CD4-positive, alpha-beta T cell treated with Interferon alpha-2 for 1 hour (primary cell): ENCODE measurements at places on chromosomes 16 and 17.

- no peak for DNase-seq
These were observed 131.2 kb downstream of the HS3ST3B1 start for GRCh38 chr17:14432079-14432478.

GRCh38 chr17:79527306-79527705 is 83.5 kb downstream of the RBFOX3 start:
- DNase-seq, result no peak

- DNase-seq, result no peak
These were observed 10.7 kb downstream of the CTF1 start for GRCh38 chr16:30907064-30907463.

- DNase-seq, result no peak
These were observed 12.2 kb downstream of the GALNS start for GRCh38 chr16:88844419-88845036.

DNA sequence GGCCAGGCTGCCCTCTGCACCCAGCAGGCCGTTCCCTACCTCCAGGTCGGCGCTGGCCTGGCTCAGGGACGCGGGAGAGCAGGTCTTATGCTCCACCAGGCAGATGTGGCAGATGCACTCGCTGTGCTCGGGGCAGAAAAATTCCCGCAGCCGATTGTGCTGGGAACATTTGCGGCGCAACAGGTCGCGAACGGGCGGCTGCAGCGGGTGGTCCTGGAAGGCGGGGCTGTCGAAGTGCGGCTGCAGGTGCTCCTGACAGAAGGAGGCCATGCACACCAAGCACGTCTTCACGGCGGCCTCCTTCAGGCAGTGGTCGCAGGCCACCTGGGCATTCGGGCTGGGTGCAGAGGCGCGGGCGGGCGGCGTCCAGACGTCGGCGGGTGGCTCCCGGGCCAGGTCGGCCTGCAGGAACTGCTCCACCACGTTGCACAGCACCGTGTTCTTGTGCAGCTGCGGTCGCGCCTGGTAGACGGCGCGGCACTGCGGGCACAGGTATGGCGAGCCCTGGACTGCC is 439 bp downstream of the TRIM25 start:
- DNase-seq, result no peak

- no peak for DNase-seq
These were observed 2.7 kb upstream of the ZNF594 start for GRCh38 chr17:5194346-5194745.

DNA sequence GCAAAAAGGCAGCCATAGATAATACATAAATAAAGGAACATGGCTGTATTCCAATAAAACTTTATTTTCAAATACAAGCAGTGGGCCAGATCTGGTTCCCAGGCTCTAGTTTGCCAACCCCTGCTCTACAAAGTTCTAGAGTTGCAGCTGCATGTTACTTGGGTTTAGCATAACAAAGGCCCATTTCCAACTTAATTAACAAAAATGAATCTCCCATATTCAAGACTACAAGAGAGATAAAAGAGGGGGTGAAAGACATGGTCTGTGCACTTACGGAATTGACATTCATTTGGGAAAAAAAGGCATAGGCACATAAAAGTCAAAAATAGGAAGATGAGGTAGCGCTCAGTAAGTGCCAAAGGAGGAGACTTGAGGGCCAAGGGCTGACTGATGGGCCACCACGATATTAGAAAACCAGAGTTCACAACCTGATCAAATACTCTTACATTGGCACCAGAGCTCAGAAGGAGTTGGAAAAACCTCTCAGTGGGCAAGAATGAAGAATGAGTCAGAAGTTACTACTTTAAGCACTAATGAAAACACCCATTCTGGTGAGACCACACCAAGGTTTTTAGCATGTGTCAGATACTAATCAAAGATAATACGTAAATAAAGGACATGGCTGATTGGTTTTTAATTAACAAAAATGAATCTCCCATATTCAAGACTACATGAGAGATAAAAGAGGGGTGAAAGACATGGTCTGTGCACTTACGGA is 164.0 kb downstream of the VPS53 start:
- no peak for DNase-seq

DNA sequence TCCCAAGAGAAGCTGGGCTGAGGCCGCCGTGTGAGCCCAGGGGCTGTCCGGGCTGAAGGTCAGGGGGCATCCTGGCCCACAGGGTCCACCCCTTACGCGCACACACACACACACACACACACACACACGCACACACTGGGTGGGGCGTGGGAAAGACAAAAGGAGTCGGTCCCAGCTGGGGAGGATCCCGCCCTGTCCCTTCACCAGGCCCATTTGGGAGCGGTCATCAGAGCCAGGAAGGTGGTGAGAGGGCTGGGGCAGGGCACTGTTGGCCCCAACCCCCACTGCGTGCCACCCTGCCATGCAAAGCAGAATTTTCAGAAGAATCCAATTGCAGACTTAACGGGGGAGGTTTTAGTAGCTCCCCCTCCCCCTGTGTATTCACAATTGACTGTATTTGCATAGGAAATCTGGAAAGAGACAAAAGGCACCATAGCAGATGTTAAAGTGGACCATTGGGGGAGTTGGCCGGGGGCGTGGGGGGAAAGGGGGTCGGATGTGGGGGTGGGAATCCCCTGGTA is 11.3 kb upstream of the CD300A start:
- no peak for DNase-seq

- no peak for DNase-seq
These were observed 6.6 kb downstream of the ZSCAN10 start for GRCh38 chr16:3092501-3092941.

DNA sequence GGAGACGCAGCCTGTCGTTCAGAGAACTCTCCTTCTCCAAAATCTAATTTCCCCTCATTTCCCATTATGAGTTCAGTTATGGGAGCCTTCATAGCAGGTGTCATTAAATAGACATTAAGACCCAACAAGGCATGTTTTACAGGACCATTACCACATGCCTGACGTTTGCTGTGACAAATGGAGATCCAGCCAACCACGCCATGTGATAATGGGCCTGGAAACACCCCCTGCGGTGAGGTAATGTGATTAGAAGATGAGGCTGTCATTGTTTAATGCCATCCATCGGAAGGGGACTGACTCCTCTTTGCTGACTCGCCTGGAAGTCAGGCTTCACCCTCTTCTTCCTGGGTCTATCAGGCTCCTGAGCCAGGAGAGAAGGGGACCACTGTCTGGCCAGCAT is 76.9 kb downstream of the WSCD1 start:
- DNase-seq, result no peak

DNA sequence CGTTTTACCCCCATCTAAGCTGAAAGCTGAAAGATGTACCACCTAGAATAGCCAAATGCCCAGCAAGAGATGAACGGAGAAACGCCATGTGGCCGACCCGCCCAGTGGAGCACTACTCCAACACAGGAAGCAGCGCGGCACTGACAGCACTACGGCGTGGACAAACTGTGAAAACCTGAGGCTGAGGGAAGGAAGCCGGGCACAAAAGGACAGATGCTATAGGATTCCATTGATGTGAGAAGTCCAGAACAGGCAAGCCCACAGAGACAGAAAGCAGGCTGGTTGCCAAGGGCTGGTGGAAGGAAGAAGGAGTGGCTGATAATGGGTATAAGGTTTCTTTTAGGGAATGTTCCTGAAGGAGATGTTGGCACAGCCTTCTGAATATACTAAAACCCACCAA is 29.4 kb upstream of the SLC38A8 start:
- DNase-seq, result no peak

GRCh38 chr17:866568-867103 is 84.5 kb downstream of the MRM3 start:
- DNase-seq, result no peak

GRCh38 chr17:81173762-81174155 is 7.7 kb upstream of the AATK start:
- DNase-seq, result no peak

DNA sequence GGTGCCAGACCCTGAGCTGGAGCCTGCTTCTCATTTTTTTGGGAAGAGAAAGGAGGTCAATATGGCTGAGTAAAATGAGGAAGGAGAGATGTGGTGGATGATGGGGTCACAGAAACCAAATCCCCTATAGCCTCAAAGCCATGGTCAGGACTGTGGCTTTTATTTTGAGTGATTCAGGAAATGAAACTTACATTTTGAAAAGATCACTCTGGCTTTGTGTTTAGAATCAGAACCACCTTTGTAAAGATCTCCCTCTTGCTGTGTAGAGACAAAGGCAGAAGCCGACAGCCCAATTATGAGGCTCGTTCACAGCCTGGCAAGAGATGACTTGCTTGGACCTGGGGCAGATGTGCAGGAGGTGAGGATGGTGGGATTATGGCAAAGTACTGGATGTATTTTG is 121.6 kb upstream of the ANKFN1 start:
- no peak for DNase-seq

- DNase-seq, result peak; percentile 16
These were observed 108.9 kb downstream of the MAP2K6 start for GRCh38 chr17:69523244-69523861.

- no peak for DNase-seq
These were observed 86.9 kb downstream of the RBBP6 start for GRCh38 chr16:24626256-24626655.

GRCh38 chr17:6393351-6393952 is 41.5 kb downstream of the AIPL1 start:
- no peak for DNase-seq

DNA sequence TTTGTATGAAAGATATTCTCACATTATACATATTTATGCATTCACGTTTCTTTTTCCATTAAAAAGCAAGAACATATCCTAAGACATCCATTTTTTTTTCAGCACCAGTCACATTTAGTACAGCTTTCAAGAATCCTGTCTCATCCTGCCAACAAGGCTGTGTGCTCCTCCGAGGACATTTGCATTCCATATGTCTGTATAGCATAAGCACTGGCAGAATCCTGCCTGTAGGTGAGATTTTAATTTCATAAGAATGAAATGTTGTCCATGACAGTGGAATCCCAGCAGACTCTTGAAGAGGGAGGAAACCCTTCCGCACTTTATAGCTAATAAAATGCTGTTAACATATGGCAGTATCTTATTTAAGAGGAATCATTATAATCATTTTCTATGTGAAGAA is 2.9 kb upstream of the PMP22 start:
- no peak for DNase-seq

DNA sequence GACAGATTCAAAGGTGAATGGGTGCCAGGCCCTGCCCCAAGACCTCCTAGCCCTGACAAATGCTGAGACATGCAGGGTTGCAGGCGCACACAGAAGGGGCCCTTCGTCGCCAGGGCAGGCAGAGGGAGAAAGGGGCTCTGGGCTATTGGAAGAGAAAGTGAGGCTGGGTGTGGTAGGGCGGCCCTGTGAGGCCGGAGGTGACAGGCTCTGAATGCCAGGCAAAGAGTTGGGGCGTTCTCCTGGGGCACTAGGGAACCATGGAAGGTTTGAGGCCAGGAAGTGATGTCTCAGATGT is 26.4 kb upstream of the NXPH3 start:
- DNase-seq, result no peak

- DNase-seq, result no peak
These were observed 7.2 kb upstream of the FOXF1 start for GRCh38 chr16:86502856-86503748.

DNA sequence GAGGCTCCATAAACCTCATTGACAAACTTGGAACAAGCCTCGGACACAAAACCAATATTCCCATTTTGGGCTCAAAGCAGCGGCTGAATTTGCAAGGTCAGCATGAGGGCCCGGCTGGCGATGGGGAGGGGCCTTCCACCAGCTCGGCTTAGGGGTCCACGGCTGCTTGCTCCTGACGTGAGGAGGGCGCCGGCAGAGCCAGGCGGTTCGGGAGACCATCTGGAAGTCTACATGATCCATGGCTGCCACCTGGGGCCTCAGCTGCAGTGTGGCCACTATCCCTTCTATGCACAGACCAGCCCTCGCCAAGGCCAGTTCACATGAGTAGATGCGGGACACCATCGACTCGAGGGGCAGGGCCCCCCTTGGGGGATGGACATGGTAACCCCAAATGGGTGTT is 39.1 kb downstream of the NDEL1 start:
- no peak for DNase-seq

- no peak for DNase-seq
These were observed 4.1 kb downstream of the IL4R start for GRCh38 chr16:27317738-27318391.
